Renal cortical epithelial cell (primary cell): ENCODE measurements at places on chromosomes 5 and 9. TPM values are rescaled to one million over a fixed set of nuclear protein-coding genes. Genes with fewer than 3 reads are reported as not detected.

QRFP gene
- total RNA-seq = not detected in 2 replicates

DNA sequence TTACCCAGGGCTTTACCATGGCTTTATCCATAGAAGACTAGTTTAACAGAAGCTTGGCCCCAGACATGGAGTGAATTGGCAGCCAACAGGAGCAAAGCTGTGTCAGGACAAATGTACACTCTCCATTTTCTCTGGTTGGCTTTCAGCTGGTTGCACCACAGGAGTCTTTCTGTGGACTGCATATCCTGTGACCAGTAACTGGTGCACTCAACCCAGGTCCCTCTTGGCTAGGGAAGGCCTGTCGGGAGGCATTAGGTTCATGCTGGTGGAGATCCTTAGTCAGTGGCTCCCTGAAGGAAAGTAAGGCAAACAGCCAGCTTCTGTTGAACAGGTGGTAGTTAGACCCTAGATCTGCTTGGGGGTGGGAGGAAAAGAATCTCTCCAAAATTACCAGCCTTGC lies 146.9 kb upstream of the TLX3 start:
- no peak for DNase-seq

LOX gene
- total RNA-seq = 38.7 and 166 TPM in 2 replicates

DNA sequence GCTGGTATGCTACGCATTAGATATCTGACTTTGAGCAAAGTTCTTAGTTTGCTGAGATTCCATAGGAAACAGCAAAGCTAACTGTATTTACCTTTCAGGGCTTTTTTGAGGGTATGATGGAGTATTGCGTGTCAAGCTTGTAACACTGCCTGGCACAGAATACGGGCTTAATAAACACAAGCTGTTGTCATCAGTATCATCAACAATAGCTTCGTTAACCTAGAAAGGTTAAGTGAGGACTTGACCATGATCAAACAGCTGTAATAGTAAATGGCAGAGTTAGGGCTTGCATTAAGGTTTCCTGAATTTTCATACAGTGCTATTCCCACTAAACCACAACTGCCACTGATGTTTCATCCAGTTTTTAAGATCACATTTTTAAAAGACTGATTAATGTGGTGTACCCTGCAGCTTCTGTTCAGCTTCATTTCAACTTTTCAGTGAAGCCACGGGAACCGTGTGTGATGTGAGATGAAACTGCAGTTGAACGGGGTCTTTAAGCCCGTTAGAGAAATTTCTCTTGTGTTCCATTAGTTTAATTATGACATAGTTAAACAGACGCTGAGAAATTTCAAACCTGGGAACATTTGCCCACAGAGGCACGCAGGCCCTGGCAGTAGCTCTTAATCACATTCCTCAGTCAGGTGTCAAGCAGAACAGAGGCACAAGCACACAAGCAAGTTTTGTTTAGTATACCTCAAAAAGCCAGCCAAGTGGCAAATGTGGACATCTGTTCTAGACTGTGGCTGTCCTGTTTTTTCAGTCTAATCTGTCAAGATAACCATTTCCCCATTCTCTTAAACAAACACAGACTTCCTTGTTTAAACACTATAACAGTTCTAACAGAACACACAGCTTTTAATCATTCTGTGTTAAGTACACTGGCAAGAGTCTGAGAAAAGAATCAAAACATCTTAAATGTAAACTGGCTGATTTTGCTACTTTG lies 147.1 kb downstream of the ZNF608 start:
- peak; percentile 98 for DNase-seq

DNA sequence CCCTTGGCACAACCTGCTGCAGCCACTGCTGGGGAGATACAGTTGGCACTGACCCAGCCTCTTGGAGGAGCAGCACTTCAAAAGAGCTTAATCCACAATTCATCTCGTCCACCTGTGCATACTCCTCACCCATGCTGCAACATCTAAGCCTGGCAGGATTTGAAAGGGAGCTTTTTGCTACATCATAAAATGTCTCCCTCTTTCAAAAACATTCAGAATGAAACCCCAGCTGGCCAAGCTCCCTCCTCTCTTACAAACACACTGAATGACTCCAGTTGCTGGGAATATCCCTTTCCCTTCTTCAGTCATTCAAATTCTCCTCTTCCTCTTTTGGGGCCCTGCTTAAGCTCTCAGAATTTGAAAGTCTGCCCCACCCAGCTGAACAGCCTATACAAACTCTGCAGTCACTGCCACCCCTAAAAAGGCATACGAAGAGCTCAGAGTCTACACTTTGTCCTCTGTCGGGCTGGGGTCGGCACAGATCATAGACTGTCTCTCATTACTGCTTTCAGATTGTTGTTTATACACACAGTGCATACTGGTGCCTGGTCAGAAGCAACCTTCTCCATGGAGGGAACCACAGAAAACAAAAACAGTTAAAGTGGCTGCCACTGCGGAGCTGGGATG lies 8.8 kb upstream of the C5orf15 start:
- no peak for DNase-seq

DNA sequence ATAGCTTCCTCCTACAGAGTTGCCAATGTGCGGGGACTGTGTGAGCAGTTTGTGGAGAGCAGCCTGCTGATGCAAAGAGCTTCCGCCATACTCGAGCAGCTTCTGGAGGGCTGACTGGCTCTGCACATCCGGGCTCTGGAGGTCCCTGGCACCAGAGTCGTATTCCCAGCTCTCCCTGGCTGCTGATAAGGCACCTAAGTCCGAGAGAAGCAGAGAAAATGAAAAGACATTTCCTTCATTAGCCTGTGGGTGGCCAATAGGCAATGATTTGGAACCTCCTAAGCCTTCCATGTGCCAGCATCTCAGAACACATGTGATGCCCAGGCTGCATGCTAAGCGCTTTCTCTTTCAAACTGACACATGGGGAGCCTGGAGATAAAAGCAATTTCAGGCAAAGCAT lies 94.3 kb downstream of the TSSK1B start:
- DNase-seq = no peak

SLC27A6 gene
- 0.10 TPM in 1 of 2 replicates, not detected in the other for total RNA-seq

DNA sequence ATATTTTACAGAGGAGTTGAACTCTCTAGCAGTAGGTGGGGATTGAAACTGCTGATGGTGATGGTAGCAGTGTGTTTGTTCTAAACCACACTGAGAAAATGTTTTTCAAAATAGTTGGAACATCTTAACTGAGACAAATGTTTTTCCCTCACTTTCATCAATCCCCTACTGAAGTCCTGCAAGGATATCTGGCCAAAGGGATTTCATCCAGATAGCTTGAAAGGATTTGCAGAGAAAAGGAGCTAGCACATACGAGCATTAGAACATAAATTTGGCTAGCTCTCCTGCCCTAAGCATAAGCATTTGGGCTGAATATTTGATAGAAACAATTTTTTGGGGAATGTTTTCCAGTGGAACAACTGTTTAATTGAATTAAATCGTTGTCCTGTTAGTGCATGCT lies 153.9 kb downstream of the CDH9 start:
- DNase-seq = no peak

GRCh38 chr5:89595056-89595455 lies 712.1 kb upstream of the MEF2C start:
- peak; percentile 13 for DNase-seq
